ENCODE measurements at places on chromosomes 5 and 9.

GRCh38 chr9:129437626-129438323 is 183.1 kb downstream of the C9orf50 start:
- DNase-seq, result no peak

- no peak for DNase-seq
Measured at GRCh38 chr9:21077781-21078180, at the start of gene IFNB1. IFNB1 (minus strand) TSS chr9:21077942; CDS start chr9:21077869, 73 bp downstream.

DNA sequence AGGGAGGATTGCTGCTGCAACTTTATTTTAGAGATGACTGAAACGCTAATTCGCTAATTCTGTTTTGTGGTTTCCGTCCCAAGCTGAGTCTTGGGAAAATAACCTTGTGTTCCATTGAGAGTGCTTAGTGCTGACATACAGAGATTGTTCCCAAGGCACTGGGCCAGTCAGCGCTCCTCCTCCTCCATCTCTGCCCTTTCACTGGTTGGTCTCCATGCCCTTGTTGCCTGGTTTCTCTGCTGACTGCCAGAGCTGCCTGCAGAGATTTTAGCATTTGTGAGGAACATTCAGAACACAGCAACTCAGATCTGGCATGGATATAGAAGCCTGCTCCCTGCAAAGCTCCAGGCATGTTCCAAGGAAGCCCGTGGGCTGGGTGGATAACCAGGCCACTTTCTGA is 126.0 kb upstream of the IRX2 start:
- DNase-seq, result no peak

GRCh38 chr9:101333926-101334702 is 50.7 kb downstream of the BAAT start:
- DNase-seq, result no peak

- DNase-seq, result no peak
Measured at GRCh38 chr5:154162539-154163151, 27.9 kb upstream of the GALNT10 start.

- DNase-seq, result no peak
Measured at GRCh38 chr5:77231471-77232138, 21.1 kb downstream of the PDE8B start.

GRCh38 chr9:81664638-81665222 is 24.6 kb downstream of the TLE1 start:
- no peak for DNase-seq

DNA sequence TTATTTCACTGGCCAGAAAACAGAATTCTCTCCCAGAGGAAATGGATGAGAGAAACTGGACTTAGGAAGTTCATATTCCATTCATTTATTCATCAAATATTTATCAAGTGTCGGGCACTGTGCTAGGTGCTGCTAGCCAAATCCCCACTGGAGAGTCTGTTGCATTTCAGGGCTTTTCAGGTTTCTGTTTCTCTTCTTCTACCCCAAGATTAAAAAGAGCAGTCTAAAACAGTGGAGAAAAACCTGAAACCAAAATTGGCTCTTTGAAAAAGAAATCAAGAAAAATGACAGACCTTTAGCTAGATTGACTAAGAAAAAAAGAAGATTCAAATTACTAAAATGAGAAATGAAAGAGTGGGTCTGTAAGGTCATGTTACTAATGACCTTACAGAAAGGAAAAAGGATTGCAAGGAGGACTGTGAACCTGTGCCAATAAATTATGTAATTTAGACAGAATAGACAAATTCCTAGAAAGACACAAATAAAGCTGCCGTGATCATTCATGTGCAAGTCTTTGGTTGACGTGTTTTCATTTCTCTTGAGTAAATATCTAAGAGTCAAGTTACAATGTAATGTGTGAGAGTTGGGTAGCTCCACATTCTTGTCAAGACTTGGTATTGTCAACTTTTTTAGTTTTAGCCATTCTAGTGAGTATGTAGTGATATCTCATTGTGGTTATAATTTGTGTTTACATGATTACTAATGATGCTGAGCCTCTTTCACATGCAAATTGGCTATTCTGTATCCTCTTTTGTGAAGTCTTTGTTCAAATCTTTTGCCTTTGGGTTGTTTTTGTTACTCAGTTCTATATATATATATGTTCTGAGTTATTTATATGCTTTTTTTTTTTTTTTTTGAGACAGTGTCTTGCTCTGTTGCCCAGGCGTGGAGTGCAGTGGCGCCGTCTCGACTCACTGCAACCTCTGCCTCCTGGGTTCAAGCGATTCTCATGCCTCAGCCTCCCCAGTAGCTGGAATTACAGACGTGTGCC is 23.7 kb downstream of the SNX30 start:
- DNase-seq, result no peak

DNA sequence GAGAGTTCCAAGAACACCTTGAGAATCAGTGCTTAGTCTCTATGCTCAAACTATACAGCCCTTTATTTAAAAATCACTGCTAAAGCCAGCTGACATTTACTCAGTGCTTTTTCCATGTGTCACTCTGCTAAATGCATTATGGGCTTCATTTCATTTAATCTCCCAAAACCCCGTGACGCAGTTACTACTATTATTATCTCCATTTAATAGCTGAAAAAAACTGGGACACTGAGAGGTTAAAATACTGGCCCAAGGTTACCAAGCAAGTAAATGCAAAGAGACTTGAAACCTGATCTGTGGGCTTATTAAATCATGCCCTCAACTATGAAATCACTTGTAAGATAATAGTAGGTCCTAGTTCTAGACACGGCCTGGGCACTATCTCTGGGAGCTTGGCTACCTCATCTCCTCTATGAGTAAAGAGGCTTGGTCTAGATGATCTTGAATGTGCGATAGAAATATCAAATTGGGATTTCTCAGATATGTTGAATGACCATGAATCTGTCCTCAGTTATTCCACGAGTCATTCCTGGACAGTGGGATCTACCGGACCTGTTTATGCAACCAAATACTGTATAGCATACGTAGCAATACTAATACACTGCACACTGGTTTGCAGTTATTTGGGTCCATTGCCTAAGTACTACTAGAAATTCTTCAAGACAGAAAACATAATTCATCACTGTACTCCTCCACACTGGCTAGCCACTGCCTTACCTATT is 32.3 kb downstream of the MARCHF11 start:
- DNase-seq, result no peak

All from C1 segment of cervical spinal cord (tissue), 14 donors.